ENCODE measurements at places on chromosomes 7 and 10.

DNA sequence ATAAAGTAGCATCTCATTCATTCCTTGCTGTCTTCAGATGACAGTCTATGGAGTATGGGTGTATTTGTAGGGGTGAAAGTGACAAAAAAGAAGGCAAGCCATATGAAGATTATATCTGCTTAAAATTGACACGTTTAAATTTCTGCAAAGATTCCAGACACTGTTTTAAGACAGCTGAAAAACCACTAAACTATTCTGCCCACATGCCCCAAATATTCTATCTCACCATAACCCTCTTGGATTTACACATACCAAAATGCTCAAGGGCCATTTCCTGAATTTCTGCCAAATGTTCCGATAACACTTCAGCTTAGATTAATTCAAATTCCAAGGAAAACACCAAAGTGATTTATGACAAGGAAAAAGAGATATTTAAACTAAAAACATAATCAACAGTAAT is 99.9 kb upstream of the IL6 start:
- DNase-seq: no peak

DNA sequence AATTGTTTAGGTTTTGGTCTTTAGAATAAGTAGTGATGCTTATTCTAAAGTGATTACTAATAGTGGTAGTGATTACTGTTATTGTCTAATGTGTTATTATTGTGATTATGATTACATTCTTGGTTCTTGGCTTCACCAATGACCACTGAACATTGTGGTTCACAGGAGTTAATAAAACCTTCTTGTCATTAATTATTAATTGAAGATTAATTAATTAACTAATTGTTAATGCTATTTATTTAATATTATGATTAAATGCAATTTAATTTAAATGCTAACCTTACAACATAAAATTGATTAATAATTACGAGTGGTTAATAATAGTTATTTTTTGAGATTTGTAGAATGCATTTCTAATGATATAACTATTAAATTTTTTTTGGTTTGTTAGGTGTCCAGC is 747.7 kb upstream of the POM121L12 start:
- no peak for DNase-seq

DNA sequence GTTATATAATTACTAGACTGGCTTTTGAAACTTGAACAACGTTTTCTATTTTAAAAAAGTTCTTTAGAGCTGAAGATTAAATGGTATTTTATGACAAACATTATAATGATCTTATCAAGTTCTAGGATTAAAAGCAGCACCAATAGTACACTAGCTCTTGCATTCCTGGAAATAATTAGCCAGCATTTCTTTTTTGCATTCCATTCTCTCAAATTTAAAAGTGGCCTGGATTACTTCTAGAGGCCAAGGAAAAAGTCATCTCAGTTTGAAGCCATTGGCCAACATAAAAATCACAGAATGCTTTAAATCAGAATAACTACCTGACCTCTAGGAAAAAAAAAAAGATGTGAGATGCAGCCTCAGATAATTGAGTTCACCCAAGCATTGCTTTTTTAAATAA is 1326.4 kb upstream of the SORCS1 start:
- no peak for DNase-seq

DNA sequence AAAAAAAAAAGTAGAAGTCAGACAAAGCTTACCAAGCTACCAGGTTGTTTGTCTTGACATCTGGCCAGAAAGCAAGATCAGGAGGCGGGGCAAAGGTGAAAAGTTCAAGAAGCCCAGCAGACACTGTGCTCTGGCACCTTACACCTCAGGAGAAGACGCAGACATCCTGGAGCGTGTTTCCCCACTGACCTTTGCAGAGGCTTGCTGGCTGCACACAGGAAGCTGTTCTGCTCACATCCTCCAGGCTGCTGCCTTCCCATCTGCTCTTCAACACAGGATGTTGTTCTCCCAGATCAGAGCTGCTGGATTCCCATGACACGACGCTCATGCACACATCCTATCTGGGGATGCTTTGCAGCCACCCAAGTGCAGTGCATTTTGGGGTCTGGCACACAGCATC is 174.4 kb upstream of the KIAA1217 start:
- DNase-seq: no peak

- no peak for DNase-seq
Measured at GRCh38 chr7:55438757-55439525, 73.8 kb downstream of the LANCL2 start.

DNA sequence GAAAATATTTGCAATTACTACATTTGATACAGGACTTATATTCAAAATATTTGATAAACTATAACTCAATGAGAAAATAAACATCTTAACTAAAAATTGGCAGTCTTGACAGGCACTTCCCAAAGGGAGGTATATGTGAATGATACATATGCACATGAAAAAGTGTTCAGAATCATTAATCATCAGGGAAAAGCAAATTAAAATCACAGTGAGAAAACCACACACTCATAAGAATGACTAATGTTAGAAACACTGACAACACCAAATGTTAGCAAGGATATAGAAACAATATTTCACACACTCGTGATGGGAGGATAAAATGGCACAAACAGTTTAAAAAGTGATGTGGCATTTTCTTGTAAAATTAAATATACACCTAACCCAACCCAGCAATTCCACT is 4.1 kb upstream of the VPS26A start:
- no peak for DNase-seq

DNA sequence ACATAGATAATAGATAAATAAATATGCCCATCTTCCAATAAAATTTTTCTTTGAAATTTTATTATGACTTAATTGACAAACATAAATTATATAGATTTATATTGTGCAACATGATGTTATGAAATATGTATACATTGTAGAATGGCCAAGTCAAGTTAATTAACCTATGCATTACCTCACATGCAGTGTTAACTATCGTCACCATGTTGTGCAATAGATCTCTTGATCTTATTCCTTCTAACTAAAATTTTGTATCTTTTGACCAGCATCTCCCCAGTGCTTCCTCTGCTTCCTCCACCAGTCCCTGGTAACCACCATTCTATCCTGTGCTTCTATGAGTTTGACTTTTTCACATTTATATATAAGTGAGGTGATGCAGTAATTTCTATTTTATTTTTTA is 259.6 kb downstream of the SUGCT start:
- no peak for DNase-seq

DNA sequence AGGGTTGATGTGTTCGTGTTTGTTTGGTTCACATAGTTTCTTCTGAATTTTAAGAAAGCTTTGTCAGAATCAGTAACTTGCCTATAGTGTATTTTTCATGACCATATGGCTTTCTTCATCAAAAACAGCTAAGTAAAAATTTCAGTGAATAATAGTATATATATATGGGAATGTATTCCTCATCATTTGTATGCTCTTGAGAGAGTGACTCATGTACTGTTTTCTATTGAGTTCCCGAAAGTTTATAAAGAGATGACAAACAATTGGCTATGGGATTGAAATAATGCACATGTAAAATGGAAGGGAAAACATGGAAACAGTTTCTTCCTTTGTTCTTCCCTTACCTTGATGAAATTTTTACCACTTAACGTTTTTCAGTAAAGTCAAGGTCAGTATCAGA is 56.4 kb downstream of the KAT6B start:
- no peak for DNase-seq

DNA sequence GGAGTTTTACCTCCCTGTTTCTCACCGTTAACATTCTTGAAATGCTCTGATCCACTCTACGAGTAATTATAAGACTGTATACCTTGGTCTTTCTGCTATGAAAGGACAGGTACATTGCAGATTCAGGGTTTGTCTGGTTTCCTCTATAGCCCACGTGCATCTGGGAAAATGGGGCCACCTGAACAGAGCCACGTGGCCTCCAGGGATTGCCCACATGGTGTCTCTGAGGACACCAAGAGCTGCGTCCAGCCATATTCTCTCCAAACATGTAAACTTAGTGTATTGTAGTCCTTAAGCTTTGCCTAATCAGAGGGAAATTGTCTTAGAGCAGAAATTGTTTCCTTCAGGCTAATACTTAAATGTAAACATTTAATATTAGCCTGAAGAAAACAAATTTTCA is 16.7 kb downstream of the MACROH2A2 start:
- no peak for DNase-seq

- DNase-seq: no peak
Measured at GRCh38 chr10:20975236-20975635, 78.1 kb upstream of the NEBL start.

DNA sequence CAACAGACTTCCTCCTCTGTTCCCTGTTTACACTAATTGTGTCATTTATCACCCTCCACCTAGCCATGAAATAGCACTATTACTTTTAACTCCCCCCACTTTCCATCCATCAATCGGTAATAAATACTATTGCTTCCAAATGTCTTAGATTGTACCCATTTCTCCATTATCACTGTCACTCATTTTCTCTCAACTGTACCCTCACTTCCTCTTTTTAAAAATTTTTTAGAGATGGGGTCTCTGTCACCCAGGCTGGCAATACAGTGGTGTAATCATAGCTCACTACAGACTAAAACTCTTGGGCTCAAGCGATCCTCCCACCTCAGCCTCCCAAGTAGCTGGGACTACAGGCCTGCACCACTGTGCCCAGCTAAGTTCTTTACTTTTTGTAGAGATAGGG is 123.5 kb upstream of the EGR2 start:
- no peak for DNase-seq

DNA sequence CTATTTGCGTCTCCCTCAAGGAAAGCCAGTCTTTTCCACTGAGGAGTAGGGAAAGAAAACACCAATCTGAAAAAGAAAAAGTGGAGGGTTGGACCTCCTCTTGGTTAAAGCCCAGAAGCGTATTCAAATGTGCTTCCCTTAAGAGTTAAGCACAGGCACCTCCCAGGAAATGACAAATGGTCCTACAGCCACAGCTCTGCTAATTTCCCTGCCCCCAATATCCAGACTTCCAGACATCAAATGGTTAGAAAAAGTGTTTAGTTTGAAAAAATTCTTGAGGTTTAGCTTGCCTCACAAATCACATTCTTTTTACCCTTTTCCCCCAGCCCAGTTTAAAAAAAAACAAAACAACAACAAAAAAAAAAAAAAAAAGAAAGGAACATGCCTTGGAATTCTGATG is 19.0 kb upstream of the COL1A2 start:
- DNase-seq: no peak

- DNase-seq: no peak
Measured at GRCh38 chr7:45702751-45703150, 128.6 kb downstream of the ADCY1 start.

GRCh38 chr7:65731562-65732035 is 141.3 kb upstream of the VKORC1L1 start:
- peak; percentile 17 for DNase-seq

DNA sequence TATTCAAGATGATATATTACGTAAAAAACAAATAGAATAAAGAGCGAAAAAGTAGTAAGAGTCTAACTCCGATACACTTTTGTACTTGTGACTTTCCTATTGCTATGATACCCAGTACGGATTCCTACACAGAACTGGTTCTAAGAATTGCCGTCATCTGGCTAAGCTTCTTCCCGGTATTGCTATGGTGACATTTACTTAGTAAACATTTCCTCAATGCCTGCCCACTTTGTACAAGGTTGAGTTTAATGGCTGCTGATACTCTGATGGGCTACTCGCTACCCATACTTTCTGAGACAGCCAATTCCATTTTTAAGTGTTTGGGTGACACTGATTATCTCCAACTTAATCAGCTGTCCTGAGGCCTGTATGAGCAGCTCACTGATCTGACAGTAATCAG is 55.6 kb downstream of the OSBPL3 start:
- peak; percentile 44 for DNase-seq

DNA sequence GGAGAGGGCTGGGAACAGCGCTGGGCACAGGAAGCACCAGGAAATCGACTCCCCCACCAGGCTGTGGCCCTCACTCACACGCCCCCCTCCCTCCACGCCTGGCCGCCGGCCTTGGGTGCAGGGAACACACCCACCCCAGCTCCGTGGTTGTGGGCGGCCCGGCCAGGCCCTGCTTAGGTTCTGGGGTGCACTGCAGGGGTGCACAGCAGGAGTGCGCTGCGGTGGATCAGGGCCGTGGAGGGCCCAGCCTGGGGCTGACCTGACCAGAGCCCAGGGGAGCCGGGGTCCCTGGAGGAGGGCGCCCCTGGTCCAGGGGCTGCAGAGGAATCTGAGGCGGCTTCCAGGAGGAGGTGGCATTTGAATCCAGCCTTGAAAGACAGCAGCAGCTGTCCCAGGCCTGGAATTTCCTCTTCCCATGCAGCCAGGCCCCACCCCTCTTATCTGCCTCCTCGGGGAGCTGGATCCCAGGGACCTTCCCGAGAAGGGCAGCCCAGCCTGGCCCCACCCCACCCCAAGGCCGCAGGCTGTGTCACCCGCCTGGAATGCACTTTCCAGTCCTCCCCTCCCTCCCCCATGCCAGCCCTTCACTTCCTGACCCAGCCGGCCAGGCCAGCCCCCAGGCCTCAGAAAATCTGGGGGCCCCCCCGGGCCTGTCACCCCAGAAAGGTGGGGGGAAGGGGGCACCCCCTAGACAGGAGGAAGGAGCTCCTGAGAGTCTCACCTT is 18.4 kb upstream of the PDGFA start:
- DNase-seq: no peak

- no peak for DNase-seq
Measured at GRCh38 chr10:71985542-71986250, 21.5 kb downstream of the CHST3 start.

DNA sequence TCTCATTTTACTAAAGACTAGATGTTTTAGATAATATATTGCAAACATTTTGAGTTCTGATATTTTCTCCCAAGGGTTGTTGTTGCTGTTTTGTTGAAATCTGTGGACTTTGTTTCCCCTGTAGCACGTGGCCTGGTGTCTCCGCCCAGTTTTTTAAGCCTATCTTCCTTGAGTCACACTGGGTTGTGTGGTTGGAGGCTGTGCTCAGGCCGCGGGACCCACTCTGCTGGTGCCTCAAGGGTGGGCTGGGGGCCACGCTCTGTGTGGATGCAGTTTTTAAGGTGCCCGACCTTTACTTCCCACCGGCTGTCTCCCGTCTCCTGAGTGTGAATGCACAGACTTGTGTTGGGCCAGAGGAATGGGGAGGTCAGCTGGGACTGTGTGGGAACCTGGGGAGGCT is 4.2 kb upstream of the PRAP1 start:
- no peak for DNase-seq

- no peak for DNase-seq
Measured at GRCh38 chr7:149731207-149731955, 42.0 kb downstream of the ZNF467 start.

GRCh38 chr10:72297281-72297804 is 23.6 kb downstream of the DDIT4 start:
- DNase-seq: peak; percentile 100

DNA sequence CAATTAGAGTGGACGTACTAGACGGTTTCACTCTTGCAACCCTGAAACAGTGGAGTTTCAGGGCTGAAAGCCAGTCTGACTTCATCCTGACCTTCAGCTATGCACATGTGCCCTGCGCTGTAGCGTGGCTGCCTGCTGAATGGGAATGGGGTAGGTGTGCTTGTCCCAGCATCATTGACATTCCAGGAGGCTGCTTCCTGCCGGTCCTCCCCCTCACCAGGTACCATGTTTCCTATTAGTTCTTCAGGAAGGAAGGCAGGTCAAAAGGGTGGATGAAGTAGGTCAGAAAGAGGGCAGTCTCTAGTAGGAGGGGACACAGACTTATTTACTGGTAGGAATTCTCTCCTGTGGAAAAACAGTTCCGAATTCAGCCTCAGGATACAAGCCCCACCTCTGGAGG is 551.8 kb upstream of the GALNT17 start:
- DNase-seq: no peak

GRCh38 chr10:118694848-118695247 is 59.9 kb downstream of the CACUL1 start:
- no peak for DNase-seq

GRCh38 chr7:142529591-142529990 is 219.7 kb upstream of the PRSS1 start:
- DNase-seq: no peak

All from CD8-positive, alpha-beta T cell (primary cell).